ENCODE measurements at places on chromosomes 1 and 21.

DNA sequence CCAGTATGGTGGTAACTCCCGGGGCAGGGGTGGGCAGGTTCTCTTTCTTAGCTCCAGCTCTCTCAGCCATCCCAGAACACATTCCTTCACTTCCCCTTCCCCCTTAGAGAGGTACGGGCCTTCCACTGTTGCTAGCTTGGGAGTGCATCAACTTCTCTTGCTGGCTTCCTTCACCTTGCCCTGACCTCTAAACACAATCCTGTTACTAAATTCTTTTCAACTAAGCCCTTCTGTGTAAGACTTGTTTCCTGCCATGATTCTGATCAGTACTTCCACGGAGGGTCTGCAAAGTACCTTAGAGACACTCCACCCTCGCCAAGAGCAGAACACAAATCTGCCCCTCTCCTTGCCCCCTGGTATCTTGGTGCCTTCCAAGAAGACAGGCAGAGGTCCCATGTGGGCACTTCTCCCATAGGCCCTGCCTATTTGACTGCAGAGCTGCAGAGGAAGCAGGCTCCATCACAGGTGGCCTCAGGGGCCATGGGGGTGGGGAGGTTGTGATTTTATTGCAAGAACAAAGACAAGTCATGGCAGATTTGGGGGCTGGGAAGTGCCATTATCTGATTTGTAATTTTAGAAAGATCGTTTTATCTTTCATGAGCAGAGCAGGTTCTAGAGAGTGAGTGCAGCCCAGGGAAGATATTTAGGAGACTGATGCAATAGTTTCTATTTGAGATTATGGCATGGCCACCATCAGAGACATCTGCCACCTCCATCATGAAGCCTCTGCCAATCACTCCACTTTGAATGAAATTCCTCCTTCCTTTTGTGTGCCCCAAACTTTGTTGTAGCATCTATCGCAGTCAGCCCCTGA is 182.5 kb upstream of the JUN start:
- no peak for DNase-seq

DNA sequence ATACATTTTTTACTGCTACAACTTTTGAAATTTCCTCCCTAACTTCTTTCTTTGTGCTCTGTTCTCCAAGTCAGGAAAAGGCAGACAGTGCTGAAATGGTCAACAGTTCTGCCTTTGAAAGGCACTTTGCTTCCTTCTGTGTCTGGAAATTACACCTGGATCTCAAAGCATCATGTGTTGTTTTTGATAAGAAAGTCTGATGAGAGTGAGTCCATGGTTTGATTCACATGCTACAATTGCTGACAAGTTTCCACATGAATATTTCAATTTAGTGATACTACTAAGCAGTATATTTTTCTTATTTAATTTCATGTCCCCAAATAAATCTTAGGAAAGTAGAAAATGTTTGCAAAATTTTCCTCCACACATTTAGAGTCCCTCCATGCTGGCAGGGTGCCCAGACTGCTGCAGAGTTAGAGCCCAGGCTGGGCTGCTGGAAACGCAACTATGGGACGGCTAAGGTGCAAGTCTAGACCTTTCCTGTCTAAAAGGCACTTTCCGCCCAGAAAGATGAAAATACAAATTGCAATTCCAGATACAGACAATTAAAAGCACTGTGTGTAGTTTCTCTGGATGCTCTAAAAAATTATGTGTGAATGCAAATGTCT is 96.6 kb upstream of the RUNX1 start:
- DNase-seq, result no peak

GRCh38 chr1:235102259-235102582 is 26.4 kb downstream of the TOMM20 start:
- no peak for DNase-seq

- no peak for DNase-seq
Measured at GRCh38 chr1:177744906-177745305, 225.0 kb downstream of the SEC16B start.

DNA sequence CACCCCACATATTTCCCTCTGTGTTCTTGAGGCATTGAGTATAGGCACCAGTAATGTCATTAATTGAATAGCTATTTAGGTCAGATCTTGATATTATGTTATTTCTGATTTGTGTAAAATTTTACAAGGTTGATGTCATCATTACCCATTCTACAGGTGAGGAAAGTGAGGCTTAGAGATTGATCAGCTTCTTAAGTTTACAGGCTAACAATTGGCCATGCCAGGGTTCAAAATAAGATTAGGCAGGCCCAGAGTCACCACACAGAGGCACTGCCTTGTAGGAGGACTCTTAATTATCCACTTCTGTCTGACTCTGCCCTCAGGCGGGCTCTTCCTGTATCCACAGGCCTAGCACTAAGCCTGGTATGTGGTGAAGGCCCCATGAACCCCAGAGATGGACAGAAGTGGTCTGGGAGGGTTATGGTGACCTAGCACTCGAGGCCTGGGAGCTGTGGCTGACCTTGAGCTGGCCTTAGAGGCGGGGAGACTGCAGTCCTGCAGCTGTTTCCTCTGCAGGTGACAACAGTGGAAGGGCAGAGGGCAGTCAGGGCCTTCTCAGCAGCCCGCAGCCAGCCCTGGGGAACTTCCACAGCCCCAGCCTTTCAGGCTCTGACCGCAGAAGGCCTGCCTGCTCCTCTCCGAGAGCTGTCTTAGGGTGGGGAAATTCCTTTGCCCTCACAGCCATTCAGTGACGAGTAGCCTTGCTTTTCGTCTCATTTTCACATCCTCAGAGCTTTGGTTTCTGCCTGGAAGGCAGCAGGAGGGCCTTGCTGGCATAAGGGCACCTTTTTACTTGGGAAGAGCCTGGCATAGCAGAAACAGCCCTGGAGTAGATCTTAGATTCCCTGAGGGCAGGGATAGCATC is 12.2 kb downstream of the ZDHHC18 start:
- DNase-seq, result no peak

GRCh38 chr1:98903726-98904125 is 100.9 kb downstream of the PLPPR5 start:
- no peak for DNase-seq
